ENCODE measurements at places on chromosomes 7 and 10.
A peak's percentile ranks its signal among the peaks of the same experiment; 100 is the strongest.

DNA sequence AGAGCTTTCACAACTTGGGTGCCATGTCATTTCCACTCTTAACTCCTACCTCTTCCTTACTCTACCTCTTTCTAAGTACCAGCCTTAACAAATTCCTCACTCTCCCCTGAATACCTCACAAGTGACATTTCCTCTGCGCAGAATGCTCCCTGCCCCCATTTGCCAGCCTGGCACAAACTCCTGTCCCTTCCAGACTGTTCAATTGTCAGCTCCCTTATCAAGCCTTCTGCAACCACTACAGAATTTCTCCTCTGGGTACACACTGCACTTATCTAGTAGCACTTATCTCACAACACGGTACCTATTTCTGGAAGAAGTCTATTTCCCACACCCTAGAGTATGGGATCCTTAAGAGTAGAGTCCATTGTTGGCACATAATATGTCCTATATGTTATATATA, 39.1 kb upstream of the ANAPC16 start:
- DNase-seq: no peak

DNA sequence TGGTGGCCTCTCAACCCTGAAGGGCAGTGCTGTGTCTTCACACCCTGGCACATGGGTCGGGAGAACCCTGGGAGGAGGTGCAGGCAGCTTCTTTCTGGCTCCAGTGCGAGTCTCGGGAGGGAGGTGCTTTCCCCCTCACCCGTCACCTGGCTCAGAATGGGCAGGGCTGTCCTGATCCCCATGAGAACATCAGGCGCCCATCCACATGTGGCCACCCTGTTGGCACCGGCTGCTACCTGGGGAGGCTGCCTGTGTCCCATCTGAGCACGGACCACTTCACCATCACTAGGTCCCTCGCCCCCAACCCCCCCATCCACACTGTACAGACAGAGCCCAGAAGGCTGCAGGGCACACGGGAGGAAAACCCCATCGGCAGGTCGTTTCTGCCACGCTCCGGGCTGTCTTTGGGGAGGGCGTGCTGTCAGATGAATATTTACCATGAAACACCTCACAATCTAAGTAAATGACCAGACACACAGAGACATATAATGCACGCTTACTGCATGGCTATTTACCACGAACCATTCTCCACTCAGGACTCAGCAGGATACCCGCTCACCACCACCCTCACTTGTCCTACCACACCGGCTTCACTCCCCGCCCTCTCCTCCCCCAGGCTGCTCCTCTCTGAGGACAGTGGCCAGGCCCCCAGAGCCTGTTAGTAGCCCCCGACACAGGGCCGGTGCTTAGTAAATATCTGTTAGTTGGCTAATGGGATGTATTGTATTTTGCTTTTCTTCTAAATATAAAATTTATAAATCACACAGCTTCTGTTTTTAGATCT, 282.2 kb downstream of the DNAJB6 start:
- no peak for DNase-seq

GRCh38 chr7:64888561-64888900, 14.5 kb upstream of the ZNF273 start:
- no peak for DNase-seq

DNA sequence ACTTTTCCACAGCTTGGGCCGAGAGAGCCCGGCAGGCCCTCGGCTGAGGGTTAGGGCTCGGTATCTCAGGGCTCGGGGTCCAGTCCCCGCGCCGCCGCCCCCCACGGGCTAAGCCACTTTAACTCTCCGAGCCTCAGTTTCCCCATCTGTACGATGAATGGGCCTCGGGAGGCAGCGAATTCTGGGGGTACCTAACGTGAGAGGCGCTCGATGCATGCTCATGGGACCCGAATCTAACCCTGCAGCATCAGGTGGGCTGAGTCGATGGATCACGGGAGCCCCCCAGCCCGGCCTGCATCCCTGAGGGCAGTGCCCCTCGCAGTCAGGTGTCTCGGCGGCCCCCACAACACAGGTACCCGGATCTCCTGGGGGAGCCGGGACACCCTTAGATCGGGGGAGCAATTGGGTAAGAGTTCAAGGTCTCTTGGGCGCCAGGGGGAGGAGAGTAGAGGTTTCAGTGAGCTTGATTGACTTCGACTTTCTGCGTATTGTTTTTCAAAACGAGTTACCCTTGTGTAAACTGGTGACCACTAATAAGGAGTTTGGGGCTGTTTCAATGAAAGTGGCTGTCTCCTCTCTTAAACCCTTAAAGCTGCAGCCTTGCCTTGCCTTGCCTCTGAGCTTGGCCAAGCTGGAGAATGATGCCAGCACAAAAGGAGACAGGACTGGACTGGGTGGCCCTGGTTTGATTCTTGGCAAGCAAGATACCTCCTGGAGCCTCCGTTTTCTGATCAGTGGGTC, 631 bp downstream of the POR start:
- peak; percentile 16 for DNase-seq

DNA sequence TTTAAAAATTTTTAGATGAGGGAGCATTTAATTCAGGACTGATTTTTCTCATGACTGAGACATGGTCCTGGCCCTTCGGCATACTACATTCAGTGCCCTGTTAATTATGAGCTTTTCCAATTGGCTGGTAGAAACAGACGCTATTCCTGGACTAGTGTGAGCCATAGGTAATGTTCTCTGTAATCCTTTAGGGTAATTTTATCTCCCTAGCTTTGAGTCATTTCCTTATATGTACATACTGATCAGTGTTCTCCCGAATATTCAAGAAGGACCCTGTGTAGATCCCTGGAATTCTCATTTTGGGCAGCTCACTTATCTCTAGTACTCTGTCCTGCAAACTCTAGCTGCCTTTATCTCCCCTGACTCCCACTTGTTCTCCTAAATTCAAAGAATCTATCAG, 92.6 kb upstream of the NPY start:
- DNase-seq: no peak

GRCh38 chr10:97222326-97222961, 36.7 kb upstream of the SLIT1 start:
- no peak for DNase-seq

- no peak for DNase-seq
Measured at GRCh38 chr7:93751421-93751820, 139.1 kb downstream of the TFPI2 start.

DNA sequence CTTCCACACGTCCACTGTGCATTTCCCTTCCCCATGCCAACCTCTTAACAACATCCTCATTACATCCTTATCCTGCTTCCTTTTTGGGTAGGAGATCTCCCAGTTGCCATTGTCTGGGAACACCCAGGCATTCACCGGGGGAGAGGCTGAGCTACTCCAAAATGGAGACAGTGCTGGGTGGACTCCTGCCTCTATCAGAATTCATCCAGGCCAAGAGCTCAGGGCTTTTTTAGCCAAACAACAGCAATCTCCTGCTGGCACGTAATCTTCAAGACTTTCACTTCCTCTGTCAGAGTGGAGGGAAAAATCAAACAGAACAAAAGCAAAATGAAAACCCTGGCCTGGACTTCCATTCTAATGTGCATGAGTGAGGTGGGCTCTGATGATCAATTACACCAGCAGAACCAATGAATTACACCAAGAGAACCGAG, 245.0 kb downstream of the PRPF18 start:
- no peak for DNase-seq

DNA sequence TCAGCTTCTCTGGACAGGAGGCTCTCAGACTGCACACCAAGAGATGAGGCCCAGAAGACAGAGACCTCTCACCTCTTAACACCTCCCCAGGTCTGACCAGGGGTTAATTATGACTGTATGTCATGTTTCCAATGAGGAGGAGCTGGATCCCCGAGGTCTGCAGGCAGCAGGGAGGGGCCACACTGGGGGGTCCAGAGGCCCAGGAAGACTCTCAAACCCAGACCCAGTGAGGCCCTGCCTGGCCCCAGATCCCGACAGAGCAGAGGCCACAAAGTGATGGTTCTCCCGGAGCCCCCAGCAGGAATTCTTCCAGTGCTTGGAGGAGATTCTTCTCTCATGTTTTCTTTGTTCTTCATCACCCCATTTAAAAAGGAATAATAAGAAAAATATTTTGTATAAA, 28.8 kb downstream of the PTPRN2 start:
- DNase-seq: no peak

DNA sequence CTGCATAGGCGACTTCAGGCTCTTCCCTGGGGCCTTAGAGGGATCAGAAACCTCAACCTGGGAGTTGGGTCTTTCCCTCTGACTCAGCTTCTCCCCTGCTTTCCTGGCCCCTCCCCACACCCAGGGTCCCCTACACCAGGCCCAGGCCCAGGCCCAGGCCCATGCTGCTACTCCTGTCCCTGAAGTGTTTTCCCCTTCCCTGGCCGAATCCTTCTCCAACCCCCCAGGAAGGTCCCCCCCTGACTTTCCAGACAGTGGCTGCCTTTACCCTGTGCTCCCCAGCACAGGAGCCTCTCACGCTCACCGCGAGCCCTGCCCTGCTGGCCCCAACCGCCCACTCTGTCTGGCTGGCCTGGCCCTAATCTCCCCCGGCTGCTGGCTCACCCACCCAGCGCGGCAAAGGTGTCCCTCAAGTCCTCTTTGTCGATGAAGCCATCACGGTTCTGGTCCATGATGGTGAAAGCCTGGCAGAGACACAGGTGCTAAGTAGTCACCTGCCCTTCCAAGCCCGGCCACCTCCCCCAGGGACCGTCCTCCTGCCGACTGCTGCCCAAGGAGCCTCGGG, 6.4 kb downstream of the MYL10 start:
- DNase-seq: no peak

DNA sequence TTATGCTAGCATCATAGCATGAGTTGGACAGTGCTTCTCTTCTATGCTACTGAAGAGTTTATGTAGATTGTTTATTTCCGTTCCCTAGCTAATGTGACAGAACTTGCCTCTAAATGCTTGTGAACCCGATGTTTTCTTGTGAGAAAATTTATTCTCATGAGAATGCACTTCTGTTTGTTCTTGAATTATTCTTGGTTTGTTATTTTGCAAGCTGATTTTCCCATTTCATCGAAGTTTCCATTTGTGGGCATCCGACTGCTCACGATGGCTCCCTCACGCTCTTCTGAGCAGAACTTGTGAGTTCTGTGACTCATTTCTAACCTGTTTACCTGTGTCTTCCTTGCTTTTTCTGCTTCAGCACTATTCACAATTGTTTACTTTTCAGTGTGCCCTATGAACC, 59.9 kb downstream of the WDFY4 start:
- DNase-seq: no peak

DNA sequence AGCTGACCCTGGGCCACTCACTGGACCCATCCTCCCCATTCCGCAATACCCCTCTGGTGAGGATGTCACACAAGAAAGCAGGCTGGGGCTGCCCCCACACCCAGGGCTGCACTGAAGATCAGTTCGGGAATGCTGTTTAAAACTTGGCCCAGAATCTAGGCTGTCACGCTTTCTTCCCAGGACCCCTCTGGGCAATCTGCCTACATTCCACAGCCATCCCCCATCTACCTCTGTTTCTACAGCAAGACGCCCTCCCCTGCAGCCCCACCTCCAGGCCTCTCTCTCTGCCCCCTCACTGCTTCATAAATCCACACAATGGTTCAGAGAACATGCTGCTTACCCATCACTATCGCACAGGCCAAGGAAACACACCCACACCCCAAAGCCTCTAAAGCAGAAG, 36.1 kb downstream of the XPNPEP1 start:
- peak; percentile 15 for DNase-seq

DNA sequence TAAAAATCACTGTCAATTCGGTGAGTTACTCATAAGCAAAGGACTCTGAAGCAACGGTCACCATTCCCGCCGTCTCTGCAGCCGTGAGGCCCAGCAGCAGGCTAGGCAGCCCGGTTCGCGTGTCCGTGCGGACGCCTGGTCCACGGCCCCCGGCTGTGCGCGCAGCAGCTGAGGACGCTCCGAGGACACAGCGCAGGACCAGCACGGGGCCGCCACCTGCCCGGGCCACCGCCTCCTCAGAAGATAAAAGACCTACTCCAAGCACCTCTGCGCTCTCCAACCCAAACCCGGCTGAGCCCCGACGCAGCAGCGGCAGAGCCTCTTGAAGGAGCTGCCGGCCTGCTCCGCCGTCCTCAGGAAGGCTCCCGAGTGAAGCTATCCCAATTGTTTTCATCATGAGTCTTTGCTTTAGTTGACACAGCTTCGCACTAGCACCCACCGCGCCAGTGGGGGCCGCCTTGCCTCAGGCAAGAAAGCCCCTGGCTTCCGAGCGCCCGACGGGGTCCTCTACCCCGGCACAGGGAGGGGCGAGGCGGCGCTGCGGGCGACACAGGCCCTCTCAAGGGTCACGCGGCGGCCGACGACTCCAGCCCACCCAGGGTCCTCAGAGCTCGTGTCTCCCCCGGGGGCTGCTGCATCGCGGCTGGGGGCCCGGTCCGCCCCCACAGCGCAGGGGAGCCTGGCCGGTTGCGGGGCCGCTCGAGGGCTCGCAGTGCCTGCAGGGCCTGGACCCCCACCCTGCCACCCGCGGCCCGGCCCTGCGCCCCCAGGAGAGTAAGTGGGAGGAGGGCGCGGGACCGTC, 16.9 kb upstream of the GPR146 start:
- DNase-seq: no peak

DNA sequence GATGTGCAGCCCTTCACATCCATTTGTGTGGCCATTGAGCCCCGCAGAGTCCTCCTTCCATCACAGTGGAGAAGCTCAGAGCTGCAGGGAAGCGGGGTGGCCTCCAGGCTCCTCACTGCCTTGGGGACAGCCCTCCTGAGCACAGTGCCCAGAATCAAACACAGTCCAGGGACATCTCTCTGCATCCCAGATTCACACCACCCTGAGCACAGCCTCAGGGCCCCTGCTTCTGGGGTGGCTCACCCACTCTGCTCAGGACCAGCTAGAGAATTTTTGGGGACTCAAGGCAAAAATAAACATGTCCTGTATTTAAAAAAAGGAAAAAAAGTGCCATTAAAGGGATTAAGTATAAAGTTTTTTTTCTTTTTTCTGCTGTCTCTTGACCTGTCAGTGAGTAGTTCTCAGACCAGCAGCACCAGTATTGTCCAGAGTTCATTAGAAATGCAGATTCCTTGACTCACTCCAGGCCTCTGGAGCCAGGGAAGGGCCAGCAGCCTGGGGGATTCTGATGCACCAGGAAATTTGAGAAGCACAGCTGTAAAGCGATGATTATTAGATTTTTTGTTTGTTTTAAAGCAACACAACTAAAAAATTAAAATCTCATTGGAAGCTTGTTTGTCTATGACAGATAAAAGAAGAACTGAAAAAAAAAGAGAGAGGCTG, 61.6 kb downstream of the ARHGAP22 start:
- DNase-seq: no peak
